ENCODE measurements at places on chromosomes 1 and 21. TPM values are rescaled to one million over a fixed set of nuclear protein-coding genes. Genes with fewer than 3 reads are reported as not detected.

GRCh38 chr1:232164078-232164963 is 465.6 kb downstream of the SIPA1L2 start:
- no peak for DNase-seq

DNA sequence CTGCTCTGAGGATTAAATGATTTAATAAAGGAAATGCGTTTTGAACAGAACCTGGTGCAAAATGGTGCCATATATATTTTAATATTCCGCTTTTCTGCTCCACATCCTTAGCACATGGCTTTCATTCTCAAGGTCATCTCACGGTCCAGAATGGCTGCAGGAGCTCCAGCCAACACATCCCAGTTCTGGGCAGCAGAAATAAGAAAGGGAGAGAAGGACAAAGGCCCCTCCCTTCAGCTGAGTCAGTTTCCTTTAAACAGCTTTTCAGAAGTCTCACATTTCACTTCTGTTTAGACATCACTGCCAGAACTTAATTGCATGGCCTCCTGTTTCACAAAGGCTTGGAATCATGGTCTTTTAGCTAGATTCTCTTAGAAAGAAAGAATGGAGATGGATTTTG is 75.2 kb upstream of the LRRN2 start:
- no peak for DNase-seq

- peak; percentile 84 for DNase-seq
These were observed 1.3 kb downstream of the POU2F1 start for GRCh38 chr1:167221738-167222610.

DNA sequence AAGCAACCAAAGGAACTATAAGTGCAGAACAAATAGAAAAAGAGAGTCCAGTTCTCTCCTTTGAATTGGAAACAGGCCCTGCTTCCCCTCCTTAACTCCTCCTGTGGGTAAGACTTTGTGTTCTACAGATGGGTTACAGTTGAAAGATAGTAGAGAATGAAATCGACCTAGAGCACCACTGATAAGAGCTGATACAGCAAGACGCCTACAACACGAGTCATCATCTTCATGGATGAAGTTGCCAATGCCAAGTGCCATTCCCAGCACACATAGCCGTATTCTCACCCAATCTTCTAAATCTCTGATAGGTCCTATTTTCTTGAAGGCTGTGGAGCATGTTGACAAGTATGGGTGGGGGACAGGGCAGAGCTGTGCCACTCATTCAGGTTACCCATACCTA is 99.8 kb upstream of the CAMK1G start:
- DNase-seq: no peak

DNA sequence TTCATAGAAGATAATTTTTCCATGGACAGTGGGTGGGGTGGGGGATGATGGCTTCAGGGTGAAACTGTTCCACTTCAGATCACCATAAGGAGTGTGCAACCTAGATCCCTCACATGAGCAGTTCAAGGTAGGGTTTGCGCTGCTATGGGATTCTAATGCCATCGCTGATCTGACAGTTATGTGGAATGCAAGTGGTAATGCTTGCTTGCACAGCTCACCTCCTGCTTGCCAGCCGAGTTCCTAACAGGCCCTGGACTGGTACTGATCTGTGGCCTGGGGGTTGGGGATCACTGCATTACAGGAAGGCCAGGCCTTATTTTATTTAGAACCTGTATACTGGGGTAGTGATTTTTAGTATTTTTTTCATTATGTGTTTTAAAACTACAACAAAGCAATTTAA is 22.0 kb downstream of the MAN1A2 start:
- DNase-seq: no peak

The ZBTB8B gene
- 0.13 TPM for total RNA-seq
